CD4-positive, alpha-beta T cell treated with Interleukin-6 for 4 hours (primary cell): ENCODE measurements at places on chromosomes 7 and 10.

DNA sequence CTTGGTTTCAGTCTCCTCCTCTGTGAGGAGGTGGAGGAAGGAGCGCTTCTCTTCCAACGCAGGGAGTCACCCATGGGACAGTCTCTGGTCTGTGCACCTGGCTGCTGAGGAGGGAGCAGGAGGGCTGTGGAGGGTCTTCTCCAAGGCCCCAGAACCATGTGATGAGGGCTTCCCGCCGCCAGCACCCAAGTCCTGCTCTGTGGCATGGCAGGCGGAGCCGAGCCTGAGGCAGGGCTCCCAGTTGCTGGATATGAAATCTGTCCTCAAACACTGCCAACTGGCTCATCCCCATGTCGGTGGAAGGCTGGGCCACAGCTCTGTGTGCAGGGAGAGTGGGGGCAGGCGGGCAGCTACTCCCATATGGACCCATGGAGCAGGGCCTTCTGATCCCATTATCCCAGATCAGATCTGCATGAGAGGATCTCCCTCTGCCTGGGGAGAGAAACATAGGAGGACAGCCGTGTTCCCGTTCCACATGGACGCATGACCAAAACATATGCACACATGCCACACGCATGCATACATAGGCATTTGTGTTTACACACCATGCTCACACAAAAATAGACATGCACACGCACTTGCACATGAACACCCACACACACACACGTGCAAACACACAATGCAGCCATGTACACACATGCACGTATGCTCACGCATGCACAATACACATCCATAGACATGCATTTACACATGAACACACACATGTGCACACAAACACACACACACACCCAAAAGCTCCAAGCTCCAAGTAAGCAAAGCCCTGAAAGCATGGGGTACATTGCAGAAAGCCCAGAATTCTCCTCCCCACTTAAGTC is 38.8 kb upstream of the EN2 start:
- DNase-seq: no peak

GRCh38 chr7:39851466-39852045 is 98.5 kb upstream of the CDK13 start:
- DNase-seq: no peak

DNA sequence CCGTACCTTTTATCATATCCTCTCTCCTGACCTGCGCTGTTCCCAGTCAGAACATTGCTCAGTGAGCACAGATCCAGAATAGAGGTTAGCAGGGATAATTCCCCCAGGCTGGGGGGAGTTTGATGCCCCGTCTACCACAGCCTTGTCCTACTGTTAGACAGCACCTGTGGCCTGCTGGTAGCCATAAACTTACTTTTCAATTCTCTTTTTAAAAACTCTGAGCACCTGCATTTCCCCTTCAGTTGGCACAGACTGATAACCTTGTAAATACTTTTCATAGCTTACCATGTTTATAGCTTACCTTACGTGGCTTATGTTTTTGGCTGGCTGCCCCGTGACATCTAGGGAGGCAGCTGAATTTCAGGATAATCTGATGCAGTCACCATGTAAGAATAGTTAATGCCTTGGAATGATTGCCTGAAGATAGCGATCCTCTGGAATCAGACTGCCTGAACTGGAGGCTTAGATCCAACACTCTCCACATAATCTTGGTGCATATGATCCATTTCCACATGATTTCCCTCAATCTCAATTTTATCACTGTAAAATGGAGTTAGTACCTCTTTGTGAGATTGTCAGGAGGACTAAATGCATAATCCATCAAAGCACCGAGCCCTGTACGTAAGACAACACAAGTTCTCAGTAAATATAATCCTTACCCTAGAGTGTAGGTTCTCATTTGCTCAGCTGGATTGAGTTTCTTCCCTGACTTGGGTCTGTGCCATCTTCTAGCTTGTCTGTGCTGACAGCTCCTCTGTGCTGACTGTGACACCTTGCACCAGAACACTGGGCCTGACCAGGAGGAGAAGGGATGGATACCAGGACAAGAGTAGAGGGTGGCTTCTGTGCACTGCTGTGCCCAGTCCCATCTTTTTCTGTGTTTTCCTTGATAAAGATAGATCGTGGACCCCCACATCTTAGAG is 111.7 kb upstream of the GJD4 start:
- no peak for DNase-seq

DNA sequence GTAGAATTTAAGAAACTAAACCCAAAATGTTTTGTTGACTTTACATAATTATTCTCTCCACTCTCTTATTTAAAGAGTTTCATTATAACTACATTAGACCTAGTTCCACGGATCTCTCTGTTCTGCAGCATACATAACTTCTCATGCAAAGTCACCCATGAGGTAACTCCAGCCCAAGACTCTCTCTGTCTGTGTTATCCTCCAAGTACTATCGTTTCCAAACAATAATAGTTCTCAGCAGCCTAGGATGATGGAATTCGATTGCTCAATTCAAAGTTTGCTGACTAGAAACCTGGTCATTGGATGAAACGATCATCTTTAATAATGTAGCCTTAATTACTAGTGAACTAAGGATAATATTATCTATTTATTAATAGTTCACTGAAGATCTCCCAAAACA is 203.1 kb upstream of the PTN start:
- DNase-seq: no peak

DNA sequence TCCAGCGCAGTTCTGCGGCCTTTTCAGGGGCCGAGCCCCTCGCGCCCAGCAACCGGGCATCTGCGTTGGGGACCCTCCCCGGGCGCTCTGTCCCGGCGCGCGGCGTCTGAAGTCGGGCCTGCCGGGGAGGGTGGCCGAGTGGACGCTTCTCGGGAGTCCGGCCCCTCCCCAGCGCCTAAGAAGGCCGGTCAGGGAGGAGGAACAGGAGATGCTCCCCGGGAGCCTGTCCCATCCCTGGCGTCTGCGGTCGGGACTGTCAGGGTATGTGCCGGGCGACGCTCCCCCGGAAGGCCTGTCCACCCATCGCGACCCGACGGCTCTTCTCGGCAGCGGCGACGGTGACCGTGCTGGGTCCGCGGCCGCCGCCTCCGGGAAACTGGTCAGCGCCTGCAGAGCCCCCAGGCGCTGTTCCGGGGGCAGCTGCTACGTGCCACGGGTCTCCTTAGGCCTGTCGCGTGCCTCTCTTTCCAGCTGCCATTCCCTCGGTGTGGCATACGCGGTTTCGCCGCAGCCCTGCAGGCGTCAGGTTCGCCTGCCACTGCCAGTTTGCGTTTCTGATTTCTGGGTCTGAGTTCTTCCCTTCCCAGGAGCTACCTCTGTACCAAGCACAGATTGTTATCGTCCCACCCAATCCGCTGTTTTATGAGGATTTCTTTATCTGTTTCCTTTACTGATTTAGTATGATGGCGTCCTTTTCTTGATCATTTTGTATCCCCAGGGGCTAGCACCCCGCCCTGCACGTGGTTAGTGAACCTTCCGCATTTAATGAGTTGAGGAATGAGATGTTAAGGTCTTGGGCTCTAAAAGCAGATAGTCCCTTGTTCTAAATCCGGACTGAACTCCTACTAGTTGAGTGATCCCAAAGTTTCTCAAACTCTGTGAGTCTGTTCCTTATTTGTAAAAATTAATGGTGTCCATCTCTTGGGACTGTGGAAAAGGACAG is 782 bp downstream of the IFIT5 start:
- peak; percentile 55 for DNase-seq

DNA sequence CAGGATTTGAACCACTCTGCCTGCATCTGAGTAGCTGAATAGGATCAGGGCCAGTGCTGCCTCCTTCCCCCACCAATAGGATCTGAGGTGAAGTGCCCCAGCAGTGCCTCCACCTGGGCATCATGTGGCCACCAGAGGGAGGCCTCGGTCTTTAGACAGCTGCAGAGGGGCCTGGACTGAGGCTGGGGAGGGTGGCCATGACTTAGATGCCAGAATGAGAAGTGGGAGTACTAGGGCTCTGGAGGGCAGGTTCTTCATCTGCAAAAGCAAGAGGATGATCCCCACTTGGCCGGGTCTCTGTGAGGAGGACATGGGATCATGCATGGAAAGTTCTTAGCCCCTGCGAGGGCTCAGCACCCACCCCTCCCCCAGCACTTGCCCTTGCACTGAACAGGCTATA is 56.9 kb downstream of the NEUROG3 start:
- peak; percentile 39 for DNase-seq

DNA sequence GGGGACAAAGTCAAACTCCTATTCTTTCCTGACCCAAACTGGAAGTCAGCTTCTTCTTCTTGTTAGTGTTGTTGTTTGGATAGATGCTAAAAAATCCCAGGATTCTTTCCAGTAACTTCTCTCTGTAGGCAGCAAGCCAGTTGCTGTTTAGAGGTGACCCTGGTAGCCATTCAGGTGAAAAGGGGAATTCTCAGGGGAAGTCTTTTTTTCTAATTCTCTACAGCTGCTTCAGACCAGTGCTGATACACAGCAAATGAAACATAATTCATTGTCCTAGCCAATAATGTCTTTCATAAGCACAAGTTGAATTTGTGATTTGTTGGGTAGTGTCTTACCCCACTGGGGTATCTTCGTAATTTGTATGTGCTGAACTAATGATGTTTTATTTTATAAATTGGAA is 357.3 kb downstream of the BBS9 start:
- no peak for DNase-seq
